ENCODE measurements at places on chromosomes 12 and 14.

DNA sequence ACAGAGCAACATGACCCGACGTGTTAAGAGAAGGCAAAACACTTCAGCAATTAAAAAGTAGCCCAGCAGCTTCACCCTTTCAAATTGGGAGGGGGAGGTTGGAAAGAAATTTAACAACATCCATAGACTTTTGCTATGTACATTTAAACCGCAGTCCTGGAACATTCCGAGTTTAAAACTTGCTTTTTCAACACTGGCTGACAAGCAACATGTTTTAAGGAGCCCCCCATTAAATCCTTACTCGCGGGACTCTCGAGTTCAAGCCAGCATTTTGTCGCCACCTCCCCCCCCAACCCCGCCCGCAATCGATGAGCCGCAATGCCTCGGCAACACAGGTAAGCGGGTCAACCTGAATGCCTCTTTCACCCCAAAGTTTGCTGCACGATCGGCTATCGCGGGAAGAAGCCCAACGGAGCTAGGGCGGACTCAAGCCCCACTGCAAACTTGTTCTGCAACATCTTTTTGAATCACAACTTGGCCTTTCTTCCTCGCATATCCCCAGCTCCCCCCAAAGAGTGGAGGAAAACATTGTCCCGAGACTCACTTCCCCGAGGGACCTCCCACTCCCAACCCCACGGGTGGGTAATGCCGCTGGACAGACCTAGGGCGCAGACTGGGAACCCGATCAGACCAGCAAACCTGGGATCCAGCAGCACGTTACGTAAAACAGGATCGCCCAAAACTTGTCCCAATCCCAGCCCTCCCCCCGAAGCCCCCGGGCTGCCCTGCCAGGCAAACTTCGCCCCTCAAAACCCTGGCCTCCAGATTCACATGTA, 777 bp downstream of the ZFP36L1 start:
- DNase-seq = no peak
- no peaks in the 10 kb centered on the region for H3K27me3 ChIP-seq
- no peaks in the 10 kb centered on the region for H3K36me3 ChIP-seq
- peaks cover 20% of the 10 kb centered on the region for H3K4me1 ChIP-seq
- peak overlapping the region; percentile 95 for H3K4me3 ChIP-seq
- peak overlapping the region; percentile 100 for H3K27ac ChIP-seq

DNA sequence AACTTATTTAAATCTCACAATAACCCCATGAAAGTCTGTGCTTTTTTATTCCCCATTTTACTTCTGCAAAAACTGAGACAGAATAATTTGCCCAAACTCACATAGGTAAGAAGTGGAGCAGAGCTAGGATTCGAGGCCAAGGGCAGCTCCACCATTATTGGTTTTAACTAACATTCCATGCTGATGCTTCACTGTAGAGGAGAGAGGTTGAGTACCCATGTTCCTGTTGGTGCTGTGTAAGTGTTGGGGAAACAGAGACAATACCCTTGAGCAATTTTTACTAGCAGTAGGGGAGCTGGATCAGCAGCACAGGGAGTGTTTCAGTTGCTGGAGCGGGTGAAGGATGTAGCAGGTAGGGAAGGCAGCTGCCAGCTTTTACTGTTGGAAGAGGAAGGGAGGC, 21.1 kb downstream of the RASSF8 start:
- H3K27ac ChIP-seq = no peak overlapping the region
- H3K27me3 ChIP-seq = no peaks in the 10 kb centered on the region
- no peaks in the 10 kb centered on the region for H3K4me1 ChIP-seq
- no peak overlapping the region for H3K4me3 ChIP-seq
- no peaks in the 10 kb centered on the region for H3K36me3 ChIP-seq
- DNase-seq = no peak

GRCh38 chr12:112937741-112938719, at the start of gene OAS3:
Gene OAS3, plus strand, starts transcription at chr12:112938474. Its CDS starts 57 bp downstream, at chr12:112938531.
- no peaks in the 10 kb centered on the region for H3K27me3 ChIP-seq
- peak within 1 kb of the TSS; percentile 71 for H3K4me3 ChIP-seq
- H3K27ac ChIP-seq = peak within 1 kb of the TSS; percentile 92
- H3K36me3 ChIP-seq = peaks cover 9% of the 10 kb centered on the region
- DNase-seq = peak; percentile 52
- peaks cover 16% of the 10 kb centered on the region for H3K4me1 ChIP-seq

DNA sequence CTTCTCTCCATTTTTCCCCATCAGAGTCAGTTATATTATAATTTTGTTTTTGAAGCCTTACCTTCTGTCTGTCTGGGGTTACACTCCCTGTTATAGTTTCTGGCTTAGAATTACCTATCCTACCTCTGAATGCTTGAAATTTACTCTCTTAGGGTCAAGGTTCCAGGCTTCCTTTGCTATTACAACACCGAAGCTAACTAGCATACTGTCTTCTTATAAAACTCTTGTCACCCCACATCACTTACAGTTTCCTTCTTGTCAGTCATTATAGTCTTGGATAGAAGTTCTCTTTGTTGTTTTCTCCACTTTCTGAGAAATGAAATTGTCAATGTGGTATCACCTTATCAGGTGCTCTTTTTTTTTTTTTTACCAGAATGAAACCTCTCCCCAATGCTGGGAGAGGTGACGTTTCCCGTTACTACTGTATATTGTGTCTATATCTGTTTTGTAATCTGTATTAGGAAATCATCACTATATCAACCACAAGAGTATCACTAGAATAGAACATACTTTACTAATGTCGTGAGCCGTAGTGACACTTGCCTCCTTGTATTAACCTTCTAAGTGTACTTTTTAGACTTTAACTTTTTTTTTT, 69.2 kb upstream of the PSMA6 start:
- DNase-seq = no peak
- no peak overlapping the region for H3K4me3 ChIP-seq
- no peaks in the 10 kb centered on the region for H3K4me1 ChIP-seq
- peak overlapping the region; percentile 5 for H3K27ac ChIP-seq
- no peaks in the 10 kb centered on the region for H3K27me3 ChIP-seq

- no peaks in the 10 kb centered on the region for H3K36me3 ChIP-seq
- no peak overlapping the region for H3K27ac ChIP-seq
These were observed 2.9 kb downstream of the HEBP1 start for GRCh38 chr12:12997156-12997555.

GRCh38 chr12:132483612-132484011, 6.3 kb upstream of the FBRSL1 start:
- peaks cover 4% of the 10 kb centered on the region for H3K4me1 ChIP-seq
- H3K27ac ChIP-seq = no peak overlapping the region
- no peak for DNase-seq
- no peaks in the 10 kb centered on the region for H3K36me3 ChIP-seq
- no peak overlapping the region for H3K4me3 ChIP-seq

DNA sequence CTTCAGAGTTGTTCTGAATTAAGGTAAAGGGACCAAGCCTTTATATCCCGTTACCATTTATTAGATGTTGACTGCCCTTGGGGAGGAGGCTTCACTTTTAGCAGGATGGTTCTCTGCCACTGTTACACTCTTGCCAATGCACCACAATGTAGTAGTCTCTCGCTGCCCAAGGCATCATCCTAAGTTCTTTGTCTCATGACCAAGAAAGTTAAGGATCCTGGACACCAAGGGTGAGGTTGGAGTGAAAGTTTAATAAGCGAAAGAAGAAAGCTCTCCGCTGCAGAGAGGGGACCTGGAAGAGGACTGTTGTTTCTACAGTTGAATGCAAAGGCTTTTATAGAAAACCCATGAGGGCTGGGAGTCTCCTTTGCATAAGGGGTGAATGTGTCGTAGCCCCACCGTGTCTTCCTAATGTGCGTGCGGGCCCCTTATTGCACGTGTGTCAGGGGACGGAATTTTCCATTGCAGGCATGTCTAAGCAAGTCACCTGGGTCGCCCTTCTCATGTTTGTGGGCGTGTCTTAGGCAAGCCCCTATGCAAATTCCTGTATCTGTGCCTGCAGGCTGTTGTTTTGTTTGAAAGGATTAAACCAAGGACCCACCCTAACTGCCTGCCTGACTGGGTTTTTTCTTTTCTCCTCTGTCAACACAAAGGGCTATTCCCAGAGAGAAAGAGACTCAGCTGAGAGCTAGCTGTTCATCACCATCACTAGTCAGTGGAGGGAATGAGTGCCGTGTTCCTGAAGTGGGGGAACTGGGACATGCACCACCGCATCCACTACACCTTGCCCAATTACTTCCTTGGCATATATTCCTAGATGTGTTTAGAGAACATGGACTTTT, 17.6 kb upstream of the RNASE1 start:
- H3K27ac ChIP-seq = no peak overlapping the region
- no peaks in the 10 kb centered on the region for H3K4me1 ChIP-seq
- H3K36me3 ChIP-seq = no peaks in the 10 kb centered on the region
- H3K27me3 ChIP-seq = no peaks in the 10 kb centered on the region
- H3K4me3 ChIP-seq = no peak overlapping the region

GRCh38 chr12:75305412-75306332, 24.5 kb downstream of the CAPS2 start:
- no peak for DNase-seq
- H3K27ac ChIP-seq = no peak overlapping the region
- no peaks in the 10 kb centered on the region for H3K27me3 ChIP-seq
- H3K4me1 ChIP-seq = no peaks in the 10 kb centered on the region
- no peaks in the 10 kb centered on the region for H3K36me3 ChIP-seq

DNA sequence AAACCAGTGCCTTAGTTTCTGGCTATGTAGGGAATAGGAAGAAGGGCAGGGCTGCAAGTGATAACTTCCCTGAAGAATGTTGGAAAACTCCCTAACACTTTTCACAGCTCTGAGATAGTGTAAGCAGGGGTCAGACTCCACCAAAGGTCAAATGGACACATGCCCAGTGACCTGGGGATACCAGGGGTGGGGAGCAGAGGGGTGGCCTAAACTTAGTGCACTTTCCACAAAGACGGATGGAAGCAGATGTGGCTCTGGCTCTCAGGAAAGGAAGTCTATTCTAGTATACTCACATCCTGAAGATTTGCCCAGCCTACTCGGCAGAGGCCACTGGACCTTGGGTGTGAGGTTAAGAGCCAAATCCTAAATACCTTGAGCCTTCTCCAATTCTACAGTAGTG, 285.8 kb downstream of the NUAK1 start:
- no peak for DNase-seq
- no peaks in the 10 kb centered on the region for H3K4me1 ChIP-seq
- no peaks in the 10 kb centered on the region for H3K27me3 ChIP-seq
- H3K36me3 ChIP-seq = no peaks in the 10 kb centered on the region
- no peak overlapping the region for H3K4me3 ChIP-seq

DNA sequence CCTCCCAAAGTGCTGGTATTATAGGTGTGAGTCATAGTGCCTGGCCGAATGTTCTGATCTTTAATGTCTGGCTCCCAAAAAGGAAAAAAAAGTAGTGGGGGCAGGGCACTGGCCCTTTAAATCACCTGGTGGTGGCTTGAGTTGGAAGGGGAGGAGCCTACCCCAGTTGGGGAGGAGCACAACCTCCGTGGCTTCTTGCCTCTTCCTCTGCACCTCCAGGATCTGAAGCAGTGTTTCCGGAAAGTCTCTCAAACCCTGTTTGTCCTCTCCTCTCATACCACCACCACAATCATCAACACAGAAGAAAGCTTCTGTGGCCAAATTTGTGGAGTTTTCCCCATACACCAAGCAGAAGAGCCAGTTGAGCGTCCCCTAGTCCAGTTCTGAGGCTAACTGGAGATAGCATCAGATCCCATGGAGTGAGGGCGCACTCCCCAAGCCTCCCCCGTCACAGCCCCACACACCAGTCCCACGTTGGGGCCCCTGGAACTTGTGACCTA, 24.3 kb upstream of the RCOR1 start:
- peak overlapping the region; percentile 51 for H3K27ac ChIP-seq
- no peak overlapping the region for H3K4me3 ChIP-seq
- H3K4me1 ChIP-seq = peaks cover 16% of the 10 kb centered on the region
- peaks cover 2% of the 10 kb centered on the region for H3K27me3 ChIP-seq
- H3K36me3 ChIP-seq = no peaks in the 10 kb centered on the region

GRCh38 chr12:129328235-129328634, 475.0 kb downstream of the GLT1D1 start:
- H3K4me1 ChIP-seq = no peaks in the 10 kb centered on the region
- no peak overlapping the region for H3K4me3 ChIP-seq
- no peaks in the 10 kb centered on the region for H3K36me3 ChIP-seq
- H3K27me3 ChIP-seq = no peaks in the 10 kb centered on the region
- no peak overlapping the region for H3K27ac ChIP-seq

- no peak overlapping the region for H3K4me3 ChIP-seq
- DNase-seq = no peak
- no peaks in the 10 kb centered on the region for H3K27me3 ChIP-seq
- H3K27ac ChIP-seq = no peak overlapping the region
These were observed 431.3 kb downstream of the NPAS3 start for GRCh38 chr14:33369972-33370371.

GRCh38 chr14:64953310-64953654, 10.7 kb upstream of the GPX2 start:
- H3K27me3 ChIP-seq = no peaks in the 10 kb centered on the region
- H3K36me3 ChIP-seq = peaks cover 17% of the 10 kb centered on the region
- DNase-seq = no peak
- no peak overlapping the region for H3K27ac ChIP-seq

DNA sequence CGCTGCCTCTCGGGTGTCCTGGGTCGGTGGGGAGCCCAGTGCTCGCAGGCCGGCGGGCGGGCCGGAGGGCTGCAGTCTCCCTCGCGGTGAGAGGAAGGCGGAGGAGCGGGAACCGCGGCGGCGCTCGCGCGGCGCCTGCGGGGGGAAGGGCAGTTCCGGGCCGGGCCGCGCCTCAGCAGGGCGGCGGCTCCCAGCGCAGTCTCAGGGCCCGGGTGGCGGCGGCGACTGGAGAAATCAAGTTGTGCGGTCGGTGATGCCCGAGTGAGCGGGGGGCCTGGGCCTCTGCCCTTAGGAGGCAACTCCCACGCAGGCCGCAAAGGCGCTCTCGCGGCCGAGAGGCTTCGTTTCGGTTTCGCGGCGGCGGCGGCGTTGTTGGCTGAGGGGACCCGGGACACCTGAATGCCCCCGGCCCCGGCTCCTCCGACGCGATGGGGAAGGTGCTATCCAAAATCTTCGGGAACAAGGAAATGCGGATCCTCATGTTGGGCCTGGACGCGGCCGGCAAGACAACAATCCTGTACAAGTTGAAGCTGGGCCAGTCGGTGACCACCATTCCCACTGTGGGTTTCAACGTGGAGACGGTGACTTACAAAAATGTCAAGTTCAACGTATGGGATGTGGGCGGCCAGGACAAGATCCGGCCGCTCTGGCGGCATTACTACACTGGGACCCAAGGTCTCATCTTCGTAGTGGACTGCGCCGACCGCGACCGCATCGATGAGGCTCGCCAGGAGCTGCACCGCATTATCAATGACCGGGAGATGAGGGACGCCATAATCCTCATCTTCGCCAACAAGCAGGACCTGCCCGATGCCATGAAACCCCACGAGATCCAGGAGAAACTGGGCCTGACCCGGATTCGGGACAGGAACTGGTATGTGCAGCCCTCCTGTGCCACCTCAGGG, 679 bp downstream of the ARF6 start:
- peaks cover 23% of the 10 kb centered on the region for H3K36me3 ChIP-seq
- H3K4me1 ChIP-seq = peaks cover 33% of the 10 kb centered on the region
- H3K27me3 ChIP-seq = no peaks in the 10 kb centered on the region
- DNase-seq = peak; percentile 68
- peak overlapping the region; percentile 98 for H3K4me3 ChIP-seq

GRCh38 chr12:95672166-95672565, 118.4 kb downstream of the NTN4 start:
- no peak for DNase-seq
- no peaks in the 10 kb centered on the region for H3K27me3 ChIP-seq
- H3K4me3 ChIP-seq = no peak overlapping the region
- H3K36me3 ChIP-seq = no peaks in the 10 kb centered on the region
- H3K27ac ChIP-seq = no peak overlapping the region
